ENCODE measurements at places on chromosomes 3 and 15.

DNA sequence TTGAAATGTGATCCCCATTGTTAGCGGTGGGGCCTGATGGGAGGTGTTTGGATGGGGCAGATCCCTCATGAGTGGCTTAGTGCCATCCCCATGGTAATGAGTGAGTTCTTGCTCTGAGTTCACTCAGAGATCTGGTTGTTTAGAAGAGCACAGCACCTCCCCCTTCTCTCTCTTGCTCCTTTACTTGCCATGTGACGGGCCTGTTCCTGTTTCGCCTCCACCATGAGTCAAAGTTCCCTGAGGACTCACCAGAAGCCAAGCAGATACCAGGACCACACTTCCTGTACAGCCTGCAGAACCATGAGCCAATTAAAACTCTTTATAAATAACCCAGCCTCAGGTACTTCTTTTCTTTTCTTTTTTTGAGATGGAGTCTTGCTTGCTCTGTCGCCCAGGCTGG is 46.6 kb downstream of the ANP32A start:
- DNase-seq = no peak

DNA sequence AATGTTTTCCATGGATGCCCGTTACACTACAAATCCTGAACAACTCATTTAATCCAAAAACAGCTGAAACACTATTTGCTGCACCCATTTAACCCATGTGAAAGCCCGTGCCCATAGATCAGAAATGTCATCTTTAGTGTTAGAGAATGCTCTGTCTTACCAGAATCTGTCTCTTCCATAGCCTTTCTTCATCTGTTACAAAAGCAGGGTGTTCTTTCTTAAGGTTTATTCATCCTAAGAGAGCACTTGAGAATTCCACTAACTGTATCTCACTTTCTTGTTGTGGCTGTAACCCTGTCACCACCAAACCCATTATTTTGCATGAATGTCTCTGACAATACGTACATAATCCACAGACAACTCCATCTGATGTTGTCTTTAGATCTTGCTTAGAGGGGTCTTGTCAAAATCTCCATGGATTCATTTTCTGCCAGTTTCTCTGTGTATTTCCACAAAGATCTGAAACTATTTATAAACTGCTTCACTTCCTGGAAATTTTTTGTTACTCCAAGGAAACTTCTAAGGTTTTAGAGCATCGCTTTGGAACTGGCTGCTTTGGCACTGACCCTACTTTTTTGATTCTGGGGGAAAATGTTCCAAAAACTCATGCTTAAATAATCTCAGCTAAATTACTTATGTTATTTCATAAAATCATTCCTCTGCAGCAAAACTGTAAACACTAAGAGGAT is 167.8 kb upstream of the CCDC54 start:
- no peak for DNase-seq

- DNase-seq = no peak
These were observed 26.0 kb downstream of the IGF1R start for GRCh38 chr15:98674336-98674735.

GRCh38 chr3:42063888-42064287 is 27.3 kb upstream of the TRAK1 start:
- no peak for DNase-seq

DNA sequence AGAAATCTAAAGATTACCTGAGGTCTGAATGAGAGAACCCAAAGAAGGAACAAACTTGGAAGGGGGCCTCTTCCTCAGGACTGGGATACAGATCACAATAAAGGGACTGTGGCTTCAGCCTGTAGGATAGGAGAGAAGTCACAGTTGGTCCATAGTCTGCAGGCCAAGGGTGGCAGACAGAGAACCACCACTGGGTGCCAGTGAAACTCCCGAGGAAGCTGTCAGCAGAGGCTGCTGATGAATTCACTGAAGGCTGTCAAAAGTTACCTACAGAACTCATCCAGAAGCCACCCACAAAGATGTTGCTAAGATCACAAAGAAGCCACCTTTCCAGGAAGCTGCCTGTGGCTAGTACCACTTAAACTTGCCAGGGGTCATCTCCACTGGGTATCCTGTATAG is 78.5 kb downstream of the TMCO5A start:
- DNase-seq = no peak

DNA sequence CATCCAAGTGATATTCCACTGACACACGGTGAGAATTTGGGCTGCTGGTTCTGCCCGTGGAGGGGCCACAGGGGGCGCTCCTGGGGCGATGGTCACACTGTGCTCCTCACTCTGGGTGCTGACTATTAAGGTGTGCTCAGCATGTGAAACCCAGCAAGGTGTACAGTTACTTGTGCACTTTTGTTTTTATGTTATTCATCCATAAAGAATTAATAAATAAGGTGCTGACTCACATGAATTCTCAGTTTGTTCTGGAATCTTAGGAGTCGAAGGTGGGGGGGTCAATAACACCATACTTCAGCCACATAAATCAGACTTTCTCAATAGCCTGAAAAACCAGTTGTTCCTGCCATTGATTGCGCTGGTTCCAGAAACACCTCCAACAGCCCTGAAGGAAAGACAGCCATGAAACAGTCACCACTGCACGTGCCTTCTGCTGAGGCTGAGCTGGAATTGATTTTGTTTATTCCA is 53.5 kb upstream of the SPATA12 start:
- DNase-seq = no peak

DNA sequence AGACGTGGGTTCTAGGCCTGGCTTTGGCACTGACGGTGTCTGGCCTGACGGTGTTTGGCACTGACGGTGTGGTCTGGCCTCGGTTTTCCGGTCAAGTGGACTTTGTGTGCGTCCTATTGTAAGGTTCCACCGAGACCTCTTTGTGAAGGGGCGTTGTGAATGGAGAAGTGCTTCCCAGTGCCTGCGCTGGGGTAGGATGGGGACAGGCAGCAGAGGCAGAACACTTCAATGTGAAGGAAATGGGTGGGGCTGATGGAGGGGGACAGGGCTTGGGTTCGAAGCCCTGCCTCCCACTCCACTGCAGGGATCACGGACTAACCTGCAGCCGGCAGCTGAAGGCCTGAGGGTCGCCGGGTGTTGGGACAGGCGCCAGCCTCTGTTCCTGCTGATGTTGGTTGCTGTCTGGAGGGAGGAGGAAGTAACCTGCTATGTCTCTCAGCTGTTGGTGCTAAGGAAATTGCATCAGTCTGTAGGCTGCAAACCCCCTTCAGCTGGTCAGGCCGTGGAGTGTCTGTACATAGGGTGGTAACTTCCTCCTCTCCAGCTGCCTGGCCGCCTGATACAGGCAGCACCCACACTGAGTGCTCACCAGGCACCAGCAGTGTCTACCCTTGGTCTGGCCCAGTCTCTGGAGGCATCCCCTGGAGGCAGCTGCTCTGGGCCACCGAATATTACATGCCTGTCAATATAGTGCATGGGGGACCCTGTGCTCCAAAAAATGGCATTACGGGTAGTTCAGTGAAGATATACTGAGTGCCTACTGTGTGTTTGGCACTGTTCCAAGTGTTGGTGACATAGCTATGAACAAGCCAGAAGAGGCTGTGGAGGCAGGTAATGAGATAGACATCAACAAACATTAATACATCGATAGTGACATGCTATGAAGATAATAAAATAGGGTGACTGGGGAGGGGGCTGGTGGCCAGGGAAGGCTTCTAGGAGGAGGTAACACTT is 1.1 kb downstream of the TM6SF1 start:
- no peak for DNase-seq

DNA sequence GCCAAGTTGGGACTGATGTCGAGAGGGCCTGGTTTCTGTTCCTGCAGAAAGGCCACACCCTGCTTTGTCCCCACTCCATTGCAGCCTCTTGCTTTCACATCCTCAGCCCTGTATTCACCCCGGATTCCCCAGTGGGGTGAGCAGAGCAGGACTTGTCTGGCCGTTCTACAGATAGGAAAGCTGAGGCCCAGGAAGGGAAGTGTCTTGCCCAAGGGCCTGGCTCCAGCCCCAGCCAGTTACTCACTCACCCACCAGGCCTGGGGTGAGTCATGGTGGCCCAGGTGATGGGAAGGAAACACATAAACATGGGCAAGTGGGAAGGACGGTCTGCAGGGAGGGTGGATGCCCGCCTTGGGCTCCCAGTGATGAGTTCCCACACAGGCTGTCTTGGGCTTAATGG is 6.1 kb upstream of the DUSP7 start:
- peak; percentile 83 for DNase-seq

DNA sequence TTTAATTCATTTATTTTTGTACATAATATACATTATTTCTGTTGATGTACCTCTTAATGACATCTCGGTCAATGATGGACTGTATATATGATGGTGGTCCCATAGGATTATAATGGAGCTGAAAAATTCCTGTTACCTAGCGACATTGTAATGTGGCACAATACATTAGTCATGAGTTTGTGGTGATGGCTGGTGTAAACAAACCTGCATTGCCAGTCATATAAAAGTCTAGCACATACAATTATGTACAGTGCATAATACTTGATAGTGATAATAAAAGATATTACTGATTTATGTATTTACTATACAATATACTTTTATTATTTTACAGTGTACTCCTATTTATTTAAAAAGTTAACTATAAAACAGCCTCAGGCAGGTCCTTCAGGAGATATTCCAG is 15.1 kb downstream of the TTC14 start:
- DNase-seq = no peak

DNA sequence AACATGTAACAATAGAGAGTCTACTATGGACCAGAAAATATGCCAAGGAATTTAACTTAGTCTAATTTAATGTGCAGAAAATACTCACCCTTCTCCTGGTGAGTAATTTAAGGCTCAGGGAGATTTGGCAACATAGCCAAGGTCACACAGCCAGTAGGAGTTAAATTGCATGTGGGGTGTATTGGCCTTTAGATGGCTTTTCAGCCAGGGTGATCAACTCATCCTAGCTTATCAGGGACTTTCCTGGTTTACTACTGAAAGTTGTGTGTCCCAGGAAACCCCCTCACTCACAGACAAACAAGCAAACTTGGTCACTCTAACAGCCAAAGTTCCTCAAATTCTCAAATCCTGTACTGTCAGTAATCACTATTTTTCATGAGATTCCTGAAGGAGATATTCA is 2.6 kb upstream of the SLC9A9 start:
- DNase-seq = no peak

DNA sequence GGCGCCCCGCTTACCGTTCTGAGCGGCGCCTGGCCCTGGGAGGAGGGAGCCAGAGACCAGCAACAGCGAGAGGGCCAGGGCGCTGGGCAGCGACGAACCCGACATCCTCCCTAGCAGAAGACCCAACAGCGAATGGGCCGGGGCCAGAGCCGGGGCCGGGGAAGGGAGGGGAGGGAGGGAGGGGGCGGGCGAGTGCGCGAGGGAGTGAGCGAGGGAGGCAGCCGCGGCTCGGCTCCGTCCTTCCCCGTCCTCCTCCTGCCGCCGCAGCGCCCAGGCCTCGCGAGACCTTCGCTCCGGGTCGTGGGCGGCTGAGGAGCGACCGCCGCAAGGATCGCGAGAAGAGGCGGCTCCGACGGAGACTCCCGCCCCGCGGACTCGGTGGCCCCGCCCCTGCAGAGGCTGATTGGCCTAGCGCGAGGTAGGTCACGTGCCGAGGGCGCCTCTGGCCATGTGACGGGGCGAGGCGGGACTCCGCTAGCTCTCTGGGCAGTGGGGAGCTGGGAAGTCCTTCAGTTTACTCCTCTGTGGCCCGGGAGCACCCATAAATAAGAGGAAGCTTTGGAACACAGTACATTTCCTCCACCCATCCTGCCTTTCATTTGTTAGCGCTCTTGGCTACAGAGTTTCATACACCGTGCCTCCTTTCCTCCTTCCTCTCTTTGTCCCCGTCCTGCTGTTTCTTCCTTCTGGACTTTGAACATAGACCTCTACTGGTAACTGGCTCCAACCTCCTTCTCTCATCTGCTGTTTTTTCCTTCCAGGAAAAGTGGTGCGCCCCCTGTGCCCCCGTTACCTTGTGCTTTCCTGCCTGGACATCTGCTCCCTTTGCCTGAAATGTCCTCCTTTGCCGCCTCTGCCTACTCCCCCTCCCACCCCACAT is at the start of gene NPTN:
Gene NPTN, minus strand, starts transcription at position 279 of the 880 bp plus-strand sequence. Its CDS starts 174 bp downstream, at position 105.
- peak; percentile 82 for DNase-seq

DNA sequence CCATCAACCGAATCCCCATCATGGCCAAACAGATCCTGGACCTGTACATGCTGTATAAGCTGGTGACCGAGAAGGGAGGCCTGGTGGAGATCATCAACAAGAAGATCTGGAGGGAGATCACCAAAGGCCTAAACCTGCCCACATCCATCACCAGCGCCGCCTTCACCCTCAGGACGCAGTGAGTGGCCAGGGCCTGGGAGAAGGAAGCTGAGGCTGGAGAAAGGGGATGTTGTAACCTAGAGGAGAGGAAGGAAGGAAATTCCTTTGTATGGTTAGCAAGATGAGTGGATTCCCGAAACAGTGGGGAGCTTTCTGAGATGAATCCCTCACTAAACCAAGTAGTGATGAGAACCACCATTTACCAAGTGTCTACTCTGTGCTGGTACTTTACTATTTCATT is 25.8 kb upstream of the CLK3 start:
- DNase-seq = no peak

DNA sequence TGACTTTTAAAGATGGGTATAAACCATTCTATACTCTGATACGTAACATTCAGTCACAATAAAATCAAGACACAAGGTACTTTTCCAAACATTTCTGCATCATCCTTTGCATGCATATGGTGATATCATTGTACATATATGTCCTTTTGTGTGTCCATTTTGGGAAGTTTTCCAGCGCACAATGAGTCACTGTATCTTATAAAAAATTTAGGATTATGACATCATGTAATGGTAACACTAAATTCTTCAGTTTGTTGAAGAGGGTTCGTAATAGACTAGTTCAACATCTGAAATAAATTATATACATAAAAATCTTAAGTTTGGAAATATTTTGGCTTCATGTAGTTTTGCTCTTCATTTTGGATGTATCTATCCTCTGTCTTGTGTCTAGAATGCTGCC is 480.9 kb downstream of the ROBO1 start:
- no peak for DNase-seq

GRCh38 chr3:50294492-50295403 is 2.5 kb upstream of the IFRD2 start:
- DNase-seq = no peak

GRCh38 chr3:53254509-53255422 is 1.1 kb downstream of the TKT start:
- no peak for DNase-seq

DNA sequence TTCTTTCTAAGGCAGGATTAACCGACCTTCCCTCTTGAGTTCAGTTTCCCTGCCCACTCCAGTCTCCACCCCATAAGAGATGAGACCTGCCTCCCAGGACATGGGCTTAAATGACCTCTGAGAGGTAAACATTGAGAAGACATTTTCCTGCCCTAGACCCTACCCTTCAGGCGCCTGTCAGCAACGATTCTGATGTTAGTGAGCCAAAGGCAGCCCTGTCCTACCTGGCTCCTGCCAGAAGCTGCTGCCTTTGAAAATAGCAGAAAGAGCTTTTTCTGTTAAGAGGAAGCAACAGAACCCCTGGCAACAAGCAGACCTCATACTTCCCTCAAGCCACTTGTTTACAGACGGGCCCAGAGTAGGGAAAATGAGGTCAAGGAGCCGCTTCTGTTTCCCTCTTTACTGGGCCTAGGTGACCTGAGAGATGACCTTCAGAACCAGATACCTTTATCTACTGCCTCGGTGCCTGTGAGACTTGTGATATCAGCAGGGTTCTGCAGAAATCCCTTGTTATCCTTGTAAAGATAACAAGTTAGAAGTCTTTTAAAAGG is 52.0 kb downstream of the CD200R1L start:
- DNase-seq = no peak

- DNase-seq = no peak
These were observed 232.4 kb downstream of the RBMS3 start for GRCh38 chr3:29513236-29513635.

- DNase-seq = no peak
These were observed 39.0 kb downstream of the INTS14 start for GRCh38 chr15:65571971-65572370.

- DNase-seq = no peak
These were observed 206.9 kb upstream of the TRIM42 start for GRCh38 chr3:140470962-140471361.
